ENCODE measurements at places on chromosomes 2 and 18. TPM values are rescaled to one million over a fixed set of nuclear protein-coding genes. Genes with fewer than 3 reads are reported as not detected.
A peak's percentile ranks its signal among the peaks of the same experiment; 100 is the strongest.

REG1B gene
- total RNA-seq = not detected

FOSL2 gene
- 39.4 TPM for total RNA-seq

FKBP1B gene
- 1.0 TPM for total RNA-seq

PRKAG3 gene
- total RNA-seq = not detected

SPATA3 gene
- total RNA-seq = not detected

MAPK4 gene
- not detected for total RNA-seq

GRCh38 chr2:5539282-5540165, 152.7 kb upstream of the SOX11 start:
- no peak for DNase-seq

DNA sequence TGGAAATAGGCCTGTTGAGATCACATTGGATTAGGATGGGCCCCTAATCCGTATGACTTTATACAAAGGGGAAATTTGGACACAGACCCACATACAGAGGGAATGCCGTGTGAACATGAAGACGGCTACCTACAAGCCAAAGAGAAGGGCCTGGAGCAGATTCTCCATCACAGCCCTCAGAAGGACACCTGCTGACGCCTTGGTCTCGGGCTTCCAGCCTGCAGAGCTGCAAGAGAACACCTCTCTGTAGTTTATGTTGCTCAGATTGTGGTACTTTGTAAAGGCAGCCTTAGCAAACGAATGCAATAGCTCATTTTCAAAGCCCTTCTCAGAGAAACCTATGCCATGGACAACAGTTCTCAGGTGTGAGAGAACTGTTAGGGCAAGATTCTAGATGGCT, 86.1 kb downstream of the LONRF2 start:
- no peak for DNase-seq

DNA sequence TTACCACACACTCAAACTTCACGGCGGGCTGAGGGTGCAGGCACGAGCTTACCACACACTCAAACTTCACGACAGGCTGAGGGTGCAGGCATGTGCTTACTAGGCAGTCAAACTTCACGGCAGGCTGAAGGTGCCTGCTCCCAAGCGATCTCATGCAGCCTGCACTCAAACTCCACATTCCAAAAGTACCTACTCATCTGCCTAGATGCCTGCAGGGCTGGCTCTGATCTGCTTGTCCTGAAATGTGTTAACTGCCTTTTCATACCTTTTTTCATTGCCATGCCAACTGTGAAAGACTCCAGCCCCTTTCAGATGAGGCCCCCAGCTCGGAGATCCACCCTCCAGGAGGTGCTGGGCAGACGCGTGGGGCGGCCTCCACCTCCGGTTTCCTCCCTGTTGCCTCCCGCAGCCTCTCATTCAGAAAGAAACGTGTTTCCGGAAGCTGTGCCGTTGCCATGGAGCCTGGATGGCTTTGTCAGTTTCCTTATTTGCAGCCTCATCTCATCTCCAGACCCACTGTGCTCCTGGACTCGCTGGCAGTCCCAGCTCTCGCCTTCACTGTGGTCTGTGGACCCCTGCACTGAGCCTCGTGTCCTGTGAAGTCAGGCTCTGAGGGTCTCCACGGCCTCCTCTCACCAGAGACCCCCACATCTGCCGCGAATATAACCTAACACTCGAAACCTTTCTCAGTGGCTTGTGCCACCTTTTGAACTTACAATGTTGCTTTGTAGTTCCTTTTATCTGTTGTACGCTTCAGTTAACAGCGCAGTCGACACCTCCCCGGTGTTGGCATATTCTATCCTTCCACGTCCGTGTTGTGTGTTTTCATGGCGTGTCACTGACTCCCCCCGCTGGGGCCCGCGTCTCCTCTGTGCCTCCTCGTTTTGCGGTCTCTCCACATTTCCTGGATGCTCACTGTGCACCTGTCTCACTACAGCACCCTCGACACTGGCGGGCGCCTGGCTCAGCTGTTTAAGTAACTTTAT, 106.1 kb upstream of the ALKAL2 start:
- peak; percentile 66 for DNase-seq

GRCh38 chr2:55223958-55224760, 7.9 kb downstream of the CLHC1 start:
- no peak for DNase-seq

GRCh38 chr2:126916744-126917143, 18.1 kb downstream of the TEX51 start:
- no peak for DNase-seq

GRCh38 chr2:5501807-5502206, 190.4 kb upstream of the SOX11 start:
- DNase-seq = no peak

Measured in activated naive CD8-positive, alpha-beta T cell treated with anti-CD3 and anti-CD28 coated beads for 36 hours (primary cell).